Naive B cell (primary cell): ENCODE measurements at places on chromosomes 6 and 20.
A peak's percentile ranks its signal among the peaks of the same experiment; 100 is the strongest.

GRCh38 chr6:35181933-35182612 lies 31.7 kb upstream of the SCUBE3 start:
- H3K27me3 ChIP-seq, result peaks cover 30% of the 10 kb centered on the region
- H3K4me1 ChIP-seq, result peaks cover 4% of the 10 kb centered on the region
- no peak for DNase-seq
- H3K36me3 ChIP-seq, result no peaks in the 10 kb centered on the region

- H3K27ac ChIP-seq, result peak overlapping the region; percentile 100
- peaks cover 57% of the 10 kb centered on the region for H3K4me1 ChIP-seq
- no peak for DNase-seq
- H3K36me3 ChIP-seq, result peaks cover 4% of the 10 kb centered on the region
Observed at GRCh38 chr6:109456710-109457561, 1.4 kb upstream of the MICAL1 start.

DNA sequence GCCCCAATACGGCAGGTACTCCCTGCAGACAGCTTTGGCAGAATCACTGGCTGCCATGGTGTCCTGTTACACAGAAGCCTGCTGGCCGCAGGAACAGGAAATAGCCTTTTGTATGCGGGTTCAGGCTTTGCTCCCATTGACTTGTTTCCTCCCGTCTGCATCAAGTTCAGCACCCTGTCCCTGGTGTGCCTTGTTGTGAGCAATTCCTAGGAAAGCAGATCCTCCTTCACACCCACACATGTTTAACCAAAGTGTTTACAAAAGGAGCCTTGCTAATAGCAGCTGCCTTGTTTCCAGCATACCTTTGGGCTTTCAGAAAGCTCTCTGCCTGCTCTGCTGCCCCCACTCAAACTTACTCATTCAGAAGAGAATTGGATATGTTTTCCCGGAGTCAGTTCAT lies 127.2 kb upstream of the SUPT3H start:
- H3K4me1 ChIP-seq, result no peaks in the 10 kb centered on the region
- no peak for DNase-seq
- H3K36me3 ChIP-seq, result no peaks in the 10 kb centered on the region

GRCh38 chr6:43909474-43910148 lies 139.6 kb downstream of the VEGFA start:
- H3K27me3 ChIP-seq, result peaks cover 27% of the 10 kb centered on the region
- no peak for DNase-seq
- H3K27ac ChIP-seq, result no peak overlapping the region
- no peaks in the 10 kb centered on the region for H3K36me3 ChIP-seq
- H3K4me3 ChIP-seq, result no peak overlapping the region

- DNase-seq, result no peak
- peaks cover 4% of the 10 kb centered on the region for H3K27me3 ChIP-seq
- H3K4me3 ChIP-seq, result peak overlapping the region; percentile 84
- H3K27ac ChIP-seq, result peak overlapping the region; percentile 65
Observed at GRCh38 chr20:50729901-50730764, 1.2 kb upstream of the PARD6B start.

GRCh38 chr6:6148192-6148815 lies 141.6 kb upstream of the NRN1 start:
- H3K36me3 ChIP-seq, result no peaks in the 10 kb centered on the region
- peaks cover 27% of the 10 kb centered on the region for H3K27me3 ChIP-seq
- no peak overlapping the region for H3K4me3 ChIP-seq
- H3K4me1 ChIP-seq, result no peaks in the 10 kb centered on the region
